ENCODE measurements at places on chromosomes 12 and 14.

GRCh38 chr12:4270831-4271716 is 2.5 kb upstream of the CCND2 start:
- DNase-seq = no peak

DNA sequence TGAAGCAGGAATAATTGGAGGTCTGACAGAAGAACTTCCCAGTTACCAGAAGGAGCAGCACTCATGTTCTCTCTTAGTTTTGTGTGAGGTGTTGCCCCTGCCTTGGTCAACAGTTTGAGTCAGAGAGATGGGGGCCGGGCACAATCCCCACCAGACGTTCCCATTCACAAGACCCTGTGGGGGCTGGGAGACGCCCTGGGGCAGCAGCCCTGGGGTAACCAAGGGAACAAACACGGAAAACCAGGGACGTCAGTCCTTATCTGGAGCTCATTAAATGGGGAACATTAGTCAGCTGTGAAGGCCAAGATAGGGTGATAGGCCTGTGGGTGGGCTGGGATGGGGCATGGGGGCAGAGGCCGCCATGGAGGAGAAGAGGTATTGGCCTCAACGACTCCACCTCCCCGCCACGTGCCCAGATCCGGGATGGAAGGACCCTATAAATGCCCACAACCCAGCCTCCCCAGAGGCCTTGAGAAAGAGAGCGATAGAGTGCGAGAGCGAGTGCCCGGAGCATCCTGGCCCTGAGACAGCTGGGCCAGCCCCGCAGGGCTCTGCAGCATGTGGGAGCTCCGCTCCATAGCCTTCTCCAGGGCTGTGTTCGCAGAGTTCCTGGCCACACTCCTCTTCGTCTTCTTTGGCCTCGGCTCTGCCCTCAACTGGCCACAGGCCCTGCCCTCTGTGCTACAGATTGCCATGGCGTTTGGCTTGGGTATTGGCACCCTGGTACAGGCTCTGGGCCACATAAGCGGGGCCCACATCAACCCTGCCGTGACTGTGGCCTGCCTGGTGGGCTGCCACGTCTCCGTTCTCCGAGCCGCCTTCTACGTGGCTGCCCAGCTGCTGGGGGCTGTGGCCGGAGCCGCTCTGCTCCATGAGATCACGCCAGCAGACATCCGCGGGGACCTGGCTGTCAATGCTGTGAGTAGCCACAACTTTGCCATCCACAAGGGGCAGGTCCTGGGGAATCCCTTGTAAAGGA is at the start of gene AQP2:
Gene AQP2, plus strand, starts transcription at position 465 of the 979 bp plus-strand sequence. Its CDS starts 94 bp downstream, at position 559.
- DNase-seq = no peak

DNA sequence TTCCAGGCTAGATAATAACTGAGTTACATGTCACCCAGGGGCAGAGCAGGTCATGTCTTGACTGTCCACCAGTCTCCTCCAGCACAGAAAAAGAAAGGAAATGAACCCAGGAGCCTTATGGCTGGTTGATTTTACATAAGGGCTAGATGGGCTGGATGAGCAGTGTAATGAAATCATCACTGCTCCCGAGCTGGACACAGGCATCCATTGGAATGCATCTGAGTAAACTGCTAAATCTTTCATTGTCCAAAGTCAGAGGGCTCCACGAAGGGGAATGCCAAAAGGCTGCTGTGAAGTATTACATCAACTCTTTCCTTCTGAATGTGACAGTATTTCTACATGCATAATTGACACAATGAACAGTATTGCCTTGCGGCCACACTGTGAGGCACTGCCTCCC is 30.1 kb upstream of the TSPAN11 start:
- no peak for DNase-seq

- DNase-seq = no peak
Observed at GRCh38 chr12:120466560-120467315, 2.8 kb downstream of the SRSF9 start.

Data from NCI-H1417 treated with DMSO at 0.1 percent for 48 hours (cell line).